ENCODE measurements at places on chromosomes 1 and 21. TPM values are rescaled to one million over a fixed set of nuclear protein-coding genes. Genes with fewer than 3 reads are reported as not detected.

DNA sequence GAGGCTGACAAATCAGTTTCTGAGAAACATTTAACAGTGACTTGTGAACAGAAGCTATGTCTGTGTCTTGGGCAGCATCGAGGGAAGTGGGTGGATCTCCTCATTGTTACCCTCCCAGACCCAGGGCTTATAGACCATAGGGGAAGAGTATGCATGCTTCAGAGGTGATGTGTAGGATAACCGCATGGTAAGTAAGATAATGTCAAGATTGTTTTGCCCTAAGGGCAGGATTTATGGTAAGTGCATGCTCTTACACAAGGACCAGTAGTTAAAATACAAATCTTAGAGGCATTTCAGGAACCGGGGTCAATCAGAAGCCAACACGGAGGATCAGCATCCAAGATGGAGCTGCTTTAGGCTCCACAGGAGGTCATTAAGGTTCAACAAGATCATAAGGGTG lies 7.7 kb upstream of the PRMT2 start:
- H3K4me1 ChIP-seq, result peaks cover 58% of the 10 kb centered on the region
- H3K27me3 ChIP-seq, result no peaks in the 10 kb centered on the region

GRCh38 chr1:114510274-114511031 lies 550 bp downstream of the TRIM33 start:
- peaks cover 14% of the 10 kb centered on the region for H3K36me3 ChIP-seq
- peaks cover 50% of the 10 kb centered on the region for H3K4me1 ChIP-seq
- peak; percentile 45 for DNase-seq

- H3K4me1 ChIP-seq, result no peaks in the 10 kb centered on the region
- no peak for DNase-seq
- H3K27ac ChIP-seq, result no peak overlapping the region
- H3K27me3 ChIP-seq, result no peaks in the 10 kb centered on the region
These were observed 26.9 kb downstream of the INAVA start for GRCh38 chr1:200921571-200922110.

DNA sequence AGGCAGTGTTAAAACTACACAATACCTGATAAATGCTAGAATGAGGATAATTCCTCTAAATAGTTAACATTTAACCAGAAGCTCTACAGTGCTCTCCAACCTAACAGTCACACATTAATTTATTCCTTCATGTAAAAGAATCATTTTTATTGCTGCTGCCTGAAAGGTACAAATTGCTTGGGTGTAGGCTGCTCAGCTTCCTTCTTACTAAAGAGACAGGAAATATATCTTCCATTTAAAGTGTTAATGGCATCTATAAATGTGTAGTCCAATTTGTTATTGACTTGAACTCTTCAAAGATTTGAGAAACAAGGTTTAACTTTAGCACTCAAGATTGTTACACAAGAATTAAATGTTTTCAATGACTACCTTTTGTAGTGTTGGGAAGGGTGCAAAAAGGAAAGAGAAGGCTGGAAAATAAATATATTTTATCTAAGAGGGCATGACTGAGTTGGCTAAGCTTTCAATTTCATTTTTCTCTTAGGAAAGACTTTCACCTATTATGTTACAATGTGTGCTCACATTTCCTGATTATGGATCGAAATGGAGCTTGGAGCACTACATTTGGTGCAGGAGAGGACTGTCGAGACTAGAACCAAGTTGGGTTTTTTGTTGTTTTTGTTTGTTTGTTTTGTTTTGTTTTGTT lies 105.5 kb upstream of the CACYBP start:
- no peak for DNase-seq
- no peaks in the 10 kb centered on the region for H3K4me1 ChIP-seq
- no peak overlapping the region for H3K4me3 ChIP-seq
- no peaks in the 10 kb centered on the region for H3K27me3 ChIP-seq
- no peaks in the 10 kb centered on the region for H3K36me3 ChIP-seq
- H3K27ac ChIP-seq, result no peak overlapping the region

- H3K4me1 ChIP-seq, result no peaks in the 10 kb centered on the region
- H3K36me3 ChIP-seq, result peaks cover 5% of the 10 kb centered on the region
- no peaks in the 10 kb centered on the region for H3K27me3 ChIP-seq
These were observed 80.3 kb upstream of the ARTN start for GRCh38 chr1:43853161-43853921.

GRCh38 chr1:70718086-70718630 lies 307.1 kb downstream of the CTH start:
- no peaks in the 10 kb centered on the region for H3K4me1 ChIP-seq
- no peak overlapping the region for H3K4me3 ChIP-seq
- H3K27me3 ChIP-seq, result no peaks in the 10 kb centered on the region
- no peaks in the 10 kb centered on the region for H3K36me3 ChIP-seq

- H3K27me3 ChIP-seq, result no peaks in the 10 kb centered on the region
- no peak overlapping the region for H3K4me3 ChIP-seq
- peaks cover 21% of the 10 kb centered on the region for H3K4me1 ChIP-seq
- no peaks in the 10 kb centered on the region for H3K36me3 ChIP-seq
These were observed 67.1 kb downstream of the KCNJ15 start for GRCh38 chr21:38323721-38324531.

GRCh38 chr1:240468656-240469055 lies 143.3 kb downstream of the GREM2 start:
- no peak for DNase-seq
- no peaks in the 10 kb centered on the region for H3K36me3 ChIP-seq
- H3K4me1 ChIP-seq, result peaks cover 6% of the 10 kb centered on the region
- no peaks in the 10 kb centered on the region for H3K27me3 ChIP-seq
- no peak overlapping the region for H3K4me3 ChIP-seq

DNA sequence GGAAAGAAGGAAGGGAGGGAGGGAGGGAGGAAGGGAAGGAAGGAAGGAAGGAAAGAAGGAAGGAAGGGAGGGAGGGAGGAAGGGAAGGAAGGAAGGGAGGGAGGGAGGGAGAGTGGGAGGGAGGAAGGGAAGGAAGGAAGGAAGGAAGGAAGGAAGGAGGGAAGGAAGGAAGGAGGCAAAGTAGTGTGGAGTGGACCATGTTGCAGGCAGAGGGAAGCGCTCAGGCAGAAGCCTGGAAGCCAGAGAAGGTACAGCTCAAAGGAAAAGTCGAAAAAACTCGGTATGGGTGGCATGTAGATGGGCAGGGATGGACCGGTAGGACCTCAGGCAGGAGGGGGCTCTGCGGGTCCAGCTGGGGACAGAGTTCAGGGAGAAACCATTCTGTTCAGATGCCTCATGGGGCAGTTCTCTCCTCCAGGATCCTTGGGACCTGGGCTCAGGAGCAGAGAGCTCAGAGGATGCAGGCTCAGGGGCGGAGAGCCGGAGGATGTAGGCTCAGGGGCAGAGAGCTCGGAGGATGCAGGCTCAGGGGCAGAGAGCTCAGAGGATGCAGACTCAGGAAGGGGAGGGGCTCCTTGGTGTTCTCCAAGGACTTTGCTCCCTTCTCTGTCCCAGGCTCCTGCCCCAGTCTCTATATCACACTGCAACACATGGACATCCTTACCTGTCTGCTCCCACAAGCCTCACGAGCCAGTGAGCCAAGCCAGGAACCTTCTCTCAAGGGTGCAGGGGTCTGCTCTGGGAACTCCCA lies 13.6 kb upstream of the PADI3 start:
- peaks cover 4% of the 10 kb centered on the region for H3K4me1 ChIP-seq
- no peaks in the 10 kb centered on the region for H3K36me3 ChIP-seq
- no peak overlapping the region for H3K27ac ChIP-seq
- H3K4me3 ChIP-seq, result no peak overlapping the region
- no peaks in the 10 kb centered on the region for H3K27me3 ChIP-seq
- DNase-seq, result no peak

DNA sequence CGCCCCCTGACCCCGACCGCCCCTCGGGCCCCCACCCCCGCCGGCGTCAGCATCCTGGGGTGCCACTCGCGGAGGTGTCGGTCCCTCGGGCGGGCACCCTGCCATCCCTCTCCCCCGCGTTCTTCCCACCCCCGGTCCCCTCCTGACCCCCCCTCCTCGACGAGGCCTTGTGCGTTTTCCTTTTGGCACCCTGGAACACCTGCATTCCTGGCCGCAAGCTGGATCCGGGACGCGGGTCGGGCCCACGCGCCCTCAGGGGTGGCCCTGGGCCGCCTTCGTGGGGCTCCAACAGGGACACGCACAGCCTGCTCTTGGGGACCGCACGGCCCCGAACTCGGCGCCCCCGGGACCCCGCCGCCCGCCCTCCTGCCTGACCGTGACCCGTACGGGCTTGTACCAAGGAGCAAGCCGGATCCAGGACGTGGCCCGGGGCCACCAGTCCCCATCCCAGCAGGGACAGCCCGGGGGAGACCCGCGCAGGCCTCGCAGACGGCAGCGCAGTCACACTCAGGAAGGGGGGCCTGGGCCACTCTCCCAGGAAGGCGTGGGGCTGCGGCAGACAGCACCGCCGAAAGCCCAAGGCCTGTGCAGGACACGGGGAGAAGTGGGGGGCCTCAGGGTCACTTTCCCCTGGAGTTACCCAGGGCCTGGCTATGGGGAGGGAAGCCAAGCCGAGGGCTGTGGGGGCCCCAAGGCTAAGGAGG lies 579 bp upstream of the SLC19A1 start:
- H3K36me3 ChIP-seq, result no peaks in the 10 kb centered on the region
- H3K27me3 ChIP-seq, result no peaks in the 10 kb centered on the region
- H3K4me1 ChIP-seq, result peaks cover 23% of the 10 kb centered on the region
- no peak for DNase-seq
- peak overlapping the region; percentile 45 for H3K4me3 ChIP-seq

- H3K27ac ChIP-seq, result no peak overlapping the region
- H3K36me3 ChIP-seq, result no peaks in the 10 kb centered on the region
- no peaks in the 10 kb centered on the region for H3K27me3 ChIP-seq
- no peak overlapping the region for H3K4me3 ChIP-seq
- DNase-seq, result no peak
These were observed 36.2 kb upstream of the HFM1 start for GRCh38 chr1:91440847-91441246.

DNA sequence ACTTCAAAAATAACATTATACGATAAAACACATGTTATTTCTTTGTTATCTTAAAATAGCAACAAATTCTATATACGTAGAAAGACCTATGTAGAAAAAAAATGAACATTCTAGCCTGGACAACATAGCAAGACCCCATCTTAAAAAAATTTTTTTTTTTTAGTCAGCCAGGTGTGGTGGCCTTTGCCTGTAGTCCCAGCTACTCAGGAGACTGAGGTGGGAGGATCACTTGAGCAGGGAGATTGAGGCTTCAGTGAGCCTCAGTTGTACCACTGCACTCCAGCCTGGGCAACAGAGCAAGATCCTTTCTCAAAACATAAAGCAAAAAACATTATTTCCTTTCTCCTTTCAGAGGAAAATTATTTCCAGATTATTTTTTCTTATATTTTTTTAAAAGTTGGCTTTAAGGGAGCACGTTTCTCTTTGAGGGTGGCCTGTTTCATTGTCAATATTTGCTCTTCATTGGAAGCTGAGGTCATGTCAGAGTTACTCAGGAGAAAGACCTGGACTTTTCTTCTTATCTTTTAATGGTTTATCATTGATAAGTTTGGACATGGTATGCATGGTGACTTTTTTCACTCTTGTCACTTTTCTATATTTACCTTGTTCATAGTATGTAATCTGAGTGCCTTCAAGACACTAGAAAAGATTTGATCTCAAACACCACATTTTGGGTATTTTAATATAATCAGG lies 32.0 kb downstream of the NFIA start:
- DNase-seq, result no peak
- H3K27me3 ChIP-seq, result no peaks in the 10 kb centered on the region
- no peak overlapping the region for H3K27ac ChIP-seq
- H3K36me3 ChIP-seq, result no peaks in the 10 kb centered on the region

DNA sequence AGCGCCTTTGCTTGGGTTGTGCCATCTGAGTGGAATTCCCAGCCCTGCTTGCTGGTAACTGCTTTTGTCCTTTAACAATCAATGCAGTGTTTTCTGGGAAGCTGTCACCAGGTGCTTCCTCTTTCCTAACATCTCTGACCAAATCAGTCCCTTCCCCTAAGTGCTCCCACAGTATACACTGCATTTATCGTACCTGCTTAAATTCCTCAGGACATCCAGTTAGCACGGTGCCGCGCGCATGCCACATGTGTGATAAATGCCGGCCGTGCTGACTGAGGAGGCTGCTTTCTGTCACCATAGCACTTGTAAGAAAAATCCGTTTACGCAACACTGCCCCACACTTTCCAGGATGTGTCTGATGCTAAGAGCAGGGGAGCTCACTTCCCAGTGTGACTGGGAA lies 115.4 kb downstream of the BCAR3 start:
- H3K4me1 ChIP-seq, result no peaks in the 10 kb centered on the region
- H3K4me3 ChIP-seq, result no peak overlapping the region
- DNase-seq, result no peak
- H3K27me3 ChIP-seq, result no peaks in the 10 kb centered on the region
- H3K36me3 ChIP-seq, result no peaks in the 10 kb centered on the region
- H3K27ac ChIP-seq, result no peak overlapping the region

DNA sequence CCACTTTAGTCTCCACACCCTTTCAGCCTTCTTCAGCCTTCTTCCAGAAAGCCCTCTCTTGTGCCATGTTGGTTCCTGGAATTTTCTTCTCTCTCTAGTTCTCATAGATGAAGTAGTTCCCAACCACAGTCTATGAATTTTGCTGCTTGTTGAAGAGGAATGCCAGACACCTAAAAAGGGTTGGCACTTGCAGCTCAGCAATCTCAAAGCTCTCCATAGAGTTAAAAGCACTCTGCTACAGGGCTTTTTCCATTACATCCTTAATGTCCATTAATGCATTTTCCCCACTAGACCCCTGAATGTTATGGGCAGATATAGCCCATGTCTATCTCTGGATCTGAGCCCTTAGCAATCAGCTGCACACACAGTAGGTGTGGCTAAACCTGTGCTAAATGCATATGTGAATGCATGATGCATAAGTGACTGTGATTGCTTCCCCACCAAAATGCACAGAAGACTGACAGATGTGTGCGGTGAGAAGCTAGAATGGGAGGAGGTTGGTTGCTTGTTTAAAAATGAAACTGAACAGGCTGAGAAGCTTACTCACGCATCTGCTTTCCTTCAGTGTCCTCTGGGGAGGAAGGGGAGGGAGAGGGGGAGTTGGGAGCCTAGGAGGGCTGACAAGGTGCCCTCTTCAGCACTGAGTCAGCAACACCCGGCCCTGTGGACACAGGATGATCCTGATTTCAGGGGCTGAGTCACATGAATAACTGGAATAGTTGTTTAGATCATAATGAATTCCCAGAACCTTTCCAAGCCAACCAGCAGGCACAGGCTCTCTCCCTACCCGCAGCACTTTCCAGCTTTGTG lies 146.1 kb upstream of the FGGY start:
- DNase-seq, result peak; percentile 8
- H3K27me3 ChIP-seq, result no peaks in the 10 kb centered on the region
- no peaks in the 10 kb centered on the region for H3K36me3 ChIP-seq
- peaks cover 14% of the 10 kb centered on the region for H3K4me1 ChIP-seq
- no peak overlapping the region for H3K27ac ChIP-seq

DNA sequence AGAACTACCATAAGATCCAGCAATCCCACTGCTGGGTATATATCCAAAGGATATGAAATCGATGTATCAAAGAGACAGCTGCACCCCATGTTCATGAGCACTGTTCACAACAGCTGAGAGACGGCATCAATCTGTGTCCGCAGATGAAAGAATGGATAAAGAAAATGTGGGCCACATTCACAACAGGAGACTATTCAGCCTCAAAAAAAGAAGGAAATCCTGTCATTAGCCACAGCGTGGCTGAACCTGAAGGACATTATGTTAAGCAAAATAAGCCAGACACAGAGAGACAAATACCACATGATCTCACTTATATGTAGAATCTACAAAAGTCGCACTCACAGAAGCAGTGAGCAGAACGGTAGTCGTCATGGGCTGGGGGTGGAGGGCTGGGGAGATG lies 99.2 kb upstream of the IFFO2 start:
- no peak overlapping the region for H3K27ac ChIP-seq
- peaks cover 10% of the 10 kb centered on the region for H3K4me1 ChIP-seq
- no peaks in the 10 kb centered on the region for H3K36me3 ChIP-seq
- no peak for DNase-seq
- H3K27me3 ChIP-seq, result peaks cover 21% of the 10 kb centered on the region
- H3K4me3 ChIP-seq, result no peak overlapping the region

Gene SPATA46
- total RNA-seq, result not detected

Gene ANGPTL1
- not detected for total RNA-seq

Gene FCRL6
- 0.28 TPM for total RNA-seq

Gene F11R
- 15.2 TPM for total RNA-seq

Gene OR10Z1
- total RNA-seq, result not detected

Gene KCNJ6
- not detected for total RNA-seq

Gene OR14K1
- not detected for total RNA-seq

Gene AK2
- 30.4 TPM for total RNA-seq
